Right ventricle myocardium superior (tissue), 1 donor: ENCODE measurements at places on chromosomes 2 and 18. TPM values are rescaled to one million over a fixed set of nuclear protein-coding genes. Genes with fewer than 3 reads are reported as not detected.
A peak's percentile ranks its signal among the peaks of the same experiment; 100 is the strongest.

VIT gene
- 19.4 TPM for total RNA-seq

CYP27A1 gene
- 10.5 TPM for total RNA-seq

DNA sequence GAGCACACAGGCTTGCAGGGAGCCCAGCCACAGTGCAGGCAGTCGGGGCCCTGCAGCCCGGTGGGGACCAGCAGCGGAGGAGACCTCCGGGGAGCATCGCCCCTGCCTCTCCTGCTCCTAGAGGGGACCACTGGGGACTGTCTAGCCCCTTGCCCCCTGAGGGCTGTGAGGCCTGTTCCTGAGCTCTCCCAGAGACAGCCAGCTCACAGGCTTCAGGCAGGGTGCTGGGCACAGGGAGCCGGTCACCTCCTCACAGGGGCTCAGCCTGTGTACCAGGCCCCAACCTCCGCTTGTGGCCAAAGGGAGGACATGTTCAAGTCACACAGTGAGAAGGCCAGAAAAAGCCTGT, 3.5 kb upstream of the NMUR1 start:
- DNase-seq = no peak

- DNase-seq = no peak
Measured at GRCh38 chr18:79343567-79344207, 52.0 kb upstream of the NFATC1 start.

DNA sequence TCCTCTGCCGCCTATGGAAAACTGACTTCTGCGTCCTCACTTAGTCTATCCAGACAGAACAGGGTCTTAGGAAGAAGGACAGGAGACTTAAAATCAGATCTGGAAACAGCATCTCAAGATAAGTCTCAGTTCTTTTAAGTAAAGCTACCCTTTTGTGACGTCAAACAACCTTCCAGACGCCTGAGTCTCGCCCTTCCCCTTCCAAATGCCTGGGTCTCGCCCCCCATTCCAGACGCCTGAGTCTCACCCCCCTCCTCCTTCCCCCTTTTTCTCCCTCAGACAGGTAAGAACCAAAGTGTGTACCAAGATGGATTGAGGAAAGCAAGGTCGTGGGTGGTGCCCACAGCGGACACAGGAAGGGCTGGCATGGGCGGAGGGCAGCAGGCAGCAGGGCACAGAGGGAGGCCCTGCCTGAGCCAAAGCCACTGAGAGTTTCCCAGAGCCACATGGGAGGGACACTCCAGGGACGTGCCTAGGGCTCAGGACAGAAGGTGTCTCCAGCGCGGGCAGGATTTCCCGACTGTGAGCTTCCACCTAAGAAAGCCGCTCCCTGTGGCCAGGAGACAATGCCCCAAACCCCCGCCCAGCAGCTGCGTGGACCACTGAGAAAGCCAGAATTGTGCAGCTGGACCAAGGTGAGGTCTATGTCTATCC, 51.3 kb downstream of the ANKMY1 start:
- DNase-seq = no peak

SNORC gene
- 0.70 TPM for total RNA-seq

HES6 gene
- total RNA-seq = 2.5 TPM

- peak; percentile 85 for DNase-seq
Measured at GRCh38 chr2:27379836-27380625, 503 bp downstream of the ZNF513 start.

DNA sequence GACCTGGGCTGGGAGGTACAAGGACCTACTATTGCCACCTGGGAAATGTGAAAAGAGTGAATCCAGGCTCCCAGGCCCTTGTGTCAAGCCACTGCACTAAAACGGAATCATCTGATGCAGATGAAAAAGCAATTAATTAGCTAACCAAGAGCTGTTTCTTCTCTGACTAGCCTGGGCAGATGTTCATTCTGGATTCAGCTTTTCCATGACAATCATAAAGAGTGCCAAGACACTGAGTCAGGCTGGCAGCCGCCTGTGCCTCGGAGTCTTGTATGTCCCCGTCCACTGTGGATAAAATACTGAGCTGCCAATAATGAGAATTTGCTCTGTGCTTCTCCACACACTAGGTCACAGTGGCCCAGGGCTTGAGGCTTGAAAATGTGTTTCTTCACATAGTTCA, 21.7 kb upstream of the LCLAT1 start:
- no peak for DNase-seq

CSRNP3 gene
- 4.1 TPM for total RNA-seq

PLCD4 gene
- 0.62 TPM for total RNA-seq

GCA gene
- total RNA-seq = 7.6 TPM

MARCO gene
- total RNA-seq = 15.0 TPM

USP14 gene
- total RNA-seq = 47.8 TPM

- no peak for DNase-seq
Measured at GRCh38 chr2:242030226-242030575, 160.7 kb downstream of the RTP5 start.

HNMT gene
- 12.7 TPM for total RNA-seq

GRCh38 chr2:172829229-172829628, 93.6 kb downstream of the RAPGEF4 start:
- DNase-seq = no peak

DNA sequence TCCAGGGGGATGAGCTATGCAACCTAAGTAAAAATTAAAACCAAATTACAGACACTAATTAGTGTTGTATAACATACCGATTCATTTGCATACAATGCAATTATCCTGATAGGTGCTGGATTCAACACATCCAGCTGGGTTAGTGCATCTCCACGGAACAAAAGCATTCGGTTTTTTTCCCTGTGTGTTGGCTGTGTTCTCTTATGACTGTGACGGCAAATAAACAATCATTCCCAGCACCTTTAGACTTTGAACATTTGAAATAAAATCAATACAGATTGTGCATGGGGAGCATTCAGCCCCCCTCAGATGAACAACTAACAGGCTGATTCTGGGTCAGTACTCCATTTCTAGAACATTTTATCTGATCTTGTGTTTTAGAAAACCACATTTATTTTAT, 22.7 kb downstream of the FAM124B start:
- no peak for DNase-seq

DNA sequence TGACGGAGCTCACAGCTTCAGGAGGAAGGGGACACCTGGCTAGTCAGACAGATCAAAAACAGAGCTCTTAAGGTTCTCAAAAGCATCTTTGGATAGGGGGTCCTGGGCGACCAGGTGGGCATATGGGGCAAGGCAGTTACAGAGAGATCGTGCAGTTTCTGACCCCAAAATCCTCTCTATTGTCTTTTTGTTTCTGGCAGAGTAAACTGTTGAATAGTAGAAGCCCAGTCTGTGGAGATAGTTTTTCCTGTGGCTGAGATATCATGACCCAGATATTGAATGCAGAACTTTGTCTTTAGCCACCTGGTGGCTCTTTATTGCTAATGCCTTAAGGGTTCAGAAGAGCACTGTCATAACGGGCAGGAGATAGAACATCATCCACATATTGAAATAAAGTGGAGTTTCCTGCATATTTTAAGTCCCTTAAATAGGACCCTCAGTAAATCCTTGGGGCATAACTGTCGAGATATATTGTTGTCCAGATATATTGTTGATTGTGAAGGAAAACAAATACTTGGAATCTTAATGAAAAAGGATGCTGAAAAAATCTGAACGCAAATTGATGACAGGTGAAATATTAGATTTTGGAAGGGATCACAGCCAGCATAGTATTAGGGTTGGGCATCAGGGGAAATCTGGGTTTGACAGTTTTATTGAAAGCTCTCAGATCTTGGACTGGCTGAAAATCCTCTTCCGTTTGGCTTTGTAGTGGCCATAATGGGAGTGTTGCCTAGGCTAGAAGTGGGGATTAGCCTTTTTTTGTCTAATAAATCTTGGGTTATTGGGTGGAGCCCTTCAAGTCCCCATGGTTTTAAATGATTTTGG, 14.1 kb upstream of the ZDBF2 start:
- DNase-seq = no peak

DNA sequence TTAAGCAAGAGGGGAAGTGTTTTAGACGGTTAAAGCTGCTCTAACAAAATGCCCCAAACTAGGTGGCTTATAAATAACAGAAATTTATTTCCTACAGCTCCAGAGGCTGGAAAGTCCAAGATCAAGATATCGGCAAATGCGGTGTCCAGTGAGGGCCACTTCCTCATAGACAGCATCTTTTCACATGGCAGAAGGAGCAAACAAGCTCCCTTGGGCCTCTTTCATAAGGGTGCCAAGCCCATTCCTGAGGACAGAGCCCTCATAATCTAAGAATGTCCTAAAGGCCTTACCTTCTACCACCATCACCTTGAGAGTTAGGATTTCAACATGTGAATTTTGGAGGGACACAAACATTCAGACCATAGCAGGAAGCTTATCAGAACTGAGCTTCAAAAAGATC, 57.3 kb upstream of the PPP1CB start:
- no peak for DNase-seq

CHRND gene
- not detected for total RNA-seq
